ENCODE measurements at places on chromosomes 7 and 10. TPM values are rescaled to one million over a fixed set of nuclear protein-coding genes. Genes with fewer than 3 reads are reported as not detected.
A peak's percentile ranks its signal among the peaks of the same experiment; 100 is the strongest.

- H3K4me3 ChIP-seq, result no peak overlapping the region
- DNase-seq, result no peak
- no peak overlapping the region for H3K27ac ChIP-seq
- H3K36me3 ChIP-seq, result no peaks in the 10 kb centered on the region
- no peaks in the 10 kb centered on the region for H3K27me3 ChIP-seq
Measured at GRCh38 chr7:39540320-39540719, 25.9 kb upstream of the YAE1 start.

The CNTNAP2 gene
- 0.09 TPM for total RNA-seq

- H3K36me3 ChIP-seq, result no peaks in the 10 kb centered on the region
- H3K27me3 ChIP-seq, result no peaks in the 10 kb centered on the region
- no peak overlapping the region for H3K27ac ChIP-seq
- no peak overlapping the region for H3K4me3 ChIP-seq
- no peaks in the 10 kb centered on the region for H3K4me1 ChIP-seq
Measured at GRCh38 chr7:156058248-156058647, 246.0 kb upstream of the SHH start.

DNA sequence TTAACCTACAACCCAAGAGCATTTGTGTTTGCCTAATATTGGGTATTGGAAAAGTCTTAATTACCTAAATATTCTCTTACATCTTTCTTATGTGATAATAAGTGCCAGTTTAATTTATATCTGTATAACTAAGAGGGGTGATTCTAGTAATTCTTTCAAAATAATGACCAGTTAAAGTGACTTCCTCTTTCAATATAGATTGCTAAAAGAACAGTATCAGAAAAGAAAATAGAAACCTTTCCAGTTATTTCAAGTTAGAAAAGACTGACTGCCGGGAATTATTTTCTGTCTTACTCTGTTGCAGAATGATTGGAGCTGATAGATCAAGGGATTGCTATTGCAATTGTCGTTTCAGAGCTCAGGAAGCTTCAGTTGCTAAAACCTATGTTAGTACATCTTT, 525.0 kb upstream of the SEMA3D start:
- DNase-seq, result no peak
- H3K27ac ChIP-seq, result no peak overlapping the region
- H3K4me1 ChIP-seq, result no peaks in the 10 kb centered on the region
- H3K36me3 ChIP-seq, result no peaks in the 10 kb centered on the region
- no peak overlapping the region for H3K4me3 ChIP-seq

The COMTD1 gene
- total RNA-seq, result 77.9 TPM

The LEP gene
- total RNA-seq, result 0.08 TPM

DNA sequence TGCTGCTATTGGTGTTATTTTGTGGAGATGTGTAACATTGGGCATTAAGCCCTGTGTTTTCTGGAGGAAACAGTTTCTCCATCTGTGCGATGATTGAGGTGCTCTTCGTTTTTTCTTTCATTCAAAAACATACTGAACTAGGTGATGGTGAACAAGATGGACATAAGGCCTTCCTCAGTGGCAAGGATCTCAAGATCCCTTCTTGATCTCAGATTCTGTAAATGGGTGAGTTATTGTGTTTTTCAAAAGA, 759 bp upstream of the ELAPOR2 start:
- H3K27ac ChIP-seq, result no peak overlapping the region
- H3K27me3 ChIP-seq, result no peaks in the 10 kb centered on the region
- H3K4me1 ChIP-seq, result peaks cover 4% of the 10 kb centered on the region
- H3K4me3 ChIP-seq, result no peak overlapping the region
- DNase-seq, result no peak
- H3K36me3 ChIP-seq, result no peaks in the 10 kb centered on the region

The VSTM4 gene
- total RNA-seq, result 1.0 TPM

DNA sequence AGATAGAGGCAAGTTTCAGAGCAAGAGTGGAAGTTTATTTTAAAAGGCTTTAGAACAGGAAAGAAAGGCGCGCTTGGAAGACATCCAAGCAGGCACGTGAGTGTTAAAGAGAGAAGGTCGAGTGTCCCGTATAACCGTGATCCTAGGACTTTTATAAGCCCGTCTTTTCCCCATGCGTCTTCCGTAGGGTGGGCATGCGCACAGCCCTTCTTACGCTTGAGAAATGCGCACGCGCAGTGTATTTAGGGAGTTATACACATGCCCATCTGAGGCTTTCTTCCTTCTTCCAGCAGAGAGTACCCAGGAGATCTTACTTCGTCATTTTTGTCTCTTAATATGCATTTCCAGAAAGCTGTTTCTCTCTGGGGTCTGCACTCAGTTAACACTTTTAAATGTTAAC, 52.4 kb downstream of the CALD1 start:
- no peaks in the 10 kb centered on the region for H3K36me3 ChIP-seq
- no peak overlapping the region for H3K27ac ChIP-seq
- no peak overlapping the region for H3K4me3 ChIP-seq
- DNase-seq, result peak; percentile 60
- H3K27me3 ChIP-seq, result no peaks in the 10 kb centered on the region
- H3K4me1 ChIP-seq, result no peaks in the 10 kb centered on the region

The ZMYND11 gene
- 39.2 TPM for total RNA-seq

DNA sequence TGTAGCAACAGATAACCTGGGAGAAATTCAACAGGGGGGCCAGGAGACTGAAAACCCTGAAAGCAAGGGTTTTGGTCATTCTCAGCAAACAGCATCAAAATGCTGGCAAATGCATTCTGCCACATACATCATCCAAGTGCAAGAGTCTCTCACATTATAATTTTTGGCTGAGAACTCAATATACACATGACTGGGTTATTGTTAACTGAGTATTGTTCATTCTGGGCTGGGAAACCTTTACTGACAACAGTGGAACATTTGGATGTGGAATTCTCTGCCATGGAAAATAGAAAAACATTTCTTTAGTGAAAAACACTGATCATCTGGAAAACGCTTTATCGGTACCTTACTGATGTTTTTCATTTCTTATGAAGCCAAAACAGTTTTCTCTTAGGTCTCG, 73.1 kb upstream of the MET start:
- H3K4me3 ChIP-seq, result no peak overlapping the region
- no peaks in the 10 kb centered on the region for H3K27me3 ChIP-seq
- no peak for DNase-seq
- no peak overlapping the region for H3K27ac ChIP-seq
- H3K36me3 ChIP-seq, result no peaks in the 10 kb centered on the region

- H3K27ac ChIP-seq, result no peak overlapping the region
- no peaks in the 10 kb centered on the region for H3K4me1 ChIP-seq
- H3K36me3 ChIP-seq, result no peaks in the 10 kb centered on the region
- H3K4me3 ChIP-seq, result no peak overlapping the region
- no peaks in the 10 kb centered on the region for H3K27me3 ChIP-seq
Measured at GRCh38 chr7:64515330-64515729, 47.5 kb downstream of the ZNF680 start.

The CD36 gene
- 9.8 TPM for total RNA-seq

- H3K27me3 ChIP-seq, result peaks cover 67% of the 10 kb centered on the region
- H3K4me1 ChIP-seq, result peaks cover 8% of the 10 kb centered on the region
- H3K27ac ChIP-seq, result no peak overlapping the region
- H3K4me3 ChIP-seq, result no peak overlapping the region
- no peak for DNase-seq
Measured at GRCh38 chr7:27194002-27194352, 5.9 kb downstream of the HOXA13 start.

- no peak overlapping the region for H3K4me3 ChIP-seq
- no peaks in the 10 kb centered on the region for H3K36me3 ChIP-seq
- DNase-seq, result no peak
- H3K27ac ChIP-seq, result no peak overlapping the region
Measured at GRCh38 chr10:87860156-87860795, 3.1 kb downstream of the KLLN start.

The CACNB2 gene
- 5.0 TPM for total RNA-seq

The PVRIG gene
- 0.22 TPM for total RNA-seq

The ACBD7 gene
- total RNA-seq, result not detected

- H3K36me3 ChIP-seq, result no peaks in the 10 kb centered on the region
- no peak within 1 kb of the TSS for H3K4me3 ChIP-seq
- H3K27ac ChIP-seq, result no peak within 1 kb of the TSS
- peaks cover 7% of the 10 kb centered on the region for H3K4me1 ChIP-seq
- H3K27me3 ChIP-seq, result no peaks in the 10 kb centered on the region
Measured at GRCh38 chr7:86643561-86644281, at the start of gene GRM3. GRM3 (plus strand) TSS chr7:86643909; CDS start chr7:86765146, 121,237 bp downstream.

Measured in pancreas (tissue), 10 donors.